ENCODE measurements at places on chromosomes 5 and 9. TPM values are rescaled to one million over a fixed set of nuclear protein-coding genes. Genes with fewer than 3 reads are reported as not detected.
A peak's percentile ranks its signal among the peaks of the same experiment; 100 is the strongest.

SPATA31D4 gene
- not detected for total RNA-seq

FOXI1 gene
- total RNA-seq, result not detected

DNA sequence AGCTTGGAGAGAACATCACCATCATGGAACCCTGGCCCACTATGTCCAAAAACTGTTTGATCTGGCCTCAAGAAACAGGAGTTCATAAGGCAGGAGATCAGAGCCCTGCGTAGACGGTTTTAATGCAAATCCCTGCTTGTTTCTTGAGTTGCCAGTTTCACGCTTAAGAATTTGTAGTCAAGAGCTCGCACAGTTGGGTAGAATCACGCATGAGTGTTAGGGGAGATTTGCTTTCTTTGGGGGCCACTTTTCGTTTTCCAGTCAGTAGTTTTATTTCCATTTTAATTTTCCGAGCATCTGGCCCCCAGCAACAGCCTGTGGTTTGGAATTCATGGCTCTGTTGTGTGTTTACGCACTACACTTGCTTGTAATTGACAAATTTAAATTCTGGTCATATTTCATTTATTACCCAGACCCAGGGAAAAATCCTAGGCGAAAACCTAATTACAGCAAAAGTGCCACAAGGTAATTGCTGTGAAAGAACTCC, 6.6 kb upstream of the C5orf58 start:
- DNase-seq, result no peak

DNA sequence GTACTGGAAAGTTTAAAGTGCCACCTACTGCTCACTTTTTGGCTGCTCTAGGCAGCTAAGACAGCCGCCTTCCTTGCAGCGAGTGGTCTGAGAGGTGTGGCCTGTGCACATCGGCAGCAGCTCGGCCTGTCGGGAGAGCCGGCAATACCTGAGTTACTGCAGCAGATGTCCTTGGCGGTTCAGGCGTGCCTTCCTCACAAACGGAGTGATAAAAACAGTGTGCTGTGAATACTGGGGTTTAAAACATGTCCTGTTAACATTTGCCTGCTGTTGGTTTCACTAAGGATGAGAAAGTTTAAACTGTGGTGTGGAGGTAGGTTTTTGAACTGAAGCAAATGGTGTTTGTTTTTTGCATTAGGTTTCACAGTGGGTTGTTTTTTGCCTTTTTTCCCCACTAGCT, 12.9 kb downstream of the TRAF2 start:
- DNase-seq, result no peak

GRCh38 chr9:26955222-26955903, 849 bp upstream of the IFT74 start:
- no peak for DNase-seq

OCLN gene
- total RNA-seq, result 0.90 TPM

CKMT2 gene
- 0.38 TPM for total RNA-seq

- no peak for DNase-seq
Observed at GRCh38 chr5:1910861-1911772, 28.4 kb upstream of the IRX4 start.

CCDC171 gene
- total RNA-seq, result 0.26 TPM

DNA sequence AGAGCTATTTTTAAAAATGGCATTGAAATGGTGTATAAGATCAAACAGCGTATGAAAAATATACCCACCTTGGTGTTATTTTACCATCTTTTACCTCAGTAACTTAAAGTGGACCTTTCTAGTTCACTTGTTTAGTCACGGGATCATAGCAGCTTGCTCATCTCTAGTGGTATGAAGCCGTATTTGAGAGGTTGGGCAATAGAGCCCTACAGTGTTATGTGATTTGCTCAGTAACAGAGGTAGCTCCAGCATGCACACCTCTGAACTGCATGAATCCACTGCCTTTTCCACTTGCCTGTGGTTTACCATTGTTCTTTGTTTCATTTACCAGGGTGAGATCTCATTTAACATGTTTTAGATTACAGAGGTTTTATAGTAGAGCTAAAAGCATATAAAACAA, 134.4 kb downstream of the ATG10 start:
- peak; percentile 20 for DNase-seq

AP3B1 gene
- total RNA-seq, result 38.9 TPM

SV2C gene
- total RNA-seq, result under 0.01 TPM

- DNase-seq, result no peak
Observed at GRCh38 chr9:38243993-38244392, 148.5 kb upstream of the ALDH1B1 start.

PCDHGB7 gene
- 8.2 TPM for total RNA-seq

GRCh38 chr5:139683295-139684271, 35.4 kb downstream of the CXXC5 start:
- DNase-seq, result no peak

GRCh38 chr5:113161806-113162205, 185.2 kb downstream of the DCP2 start:
- DNase-seq, result no peak

GRCh38 chr9:111985315-111985714, 88.7 kb downstream of the UGCG start:
- no peak for DNase-seq

TNFSF15 gene
- 0.90 TPM for total RNA-seq

- no peak for DNase-seq
Observed at GRCh38 chr5:40452874-40453624, 226.7 kb upstream of the PTGER4 start.

- DNase-seq, result peak; percentile 16
Observed at GRCh38 chr5:33810491-33811120, 81.2 kb downstream of the ADAMTS12 start.

DNA sequence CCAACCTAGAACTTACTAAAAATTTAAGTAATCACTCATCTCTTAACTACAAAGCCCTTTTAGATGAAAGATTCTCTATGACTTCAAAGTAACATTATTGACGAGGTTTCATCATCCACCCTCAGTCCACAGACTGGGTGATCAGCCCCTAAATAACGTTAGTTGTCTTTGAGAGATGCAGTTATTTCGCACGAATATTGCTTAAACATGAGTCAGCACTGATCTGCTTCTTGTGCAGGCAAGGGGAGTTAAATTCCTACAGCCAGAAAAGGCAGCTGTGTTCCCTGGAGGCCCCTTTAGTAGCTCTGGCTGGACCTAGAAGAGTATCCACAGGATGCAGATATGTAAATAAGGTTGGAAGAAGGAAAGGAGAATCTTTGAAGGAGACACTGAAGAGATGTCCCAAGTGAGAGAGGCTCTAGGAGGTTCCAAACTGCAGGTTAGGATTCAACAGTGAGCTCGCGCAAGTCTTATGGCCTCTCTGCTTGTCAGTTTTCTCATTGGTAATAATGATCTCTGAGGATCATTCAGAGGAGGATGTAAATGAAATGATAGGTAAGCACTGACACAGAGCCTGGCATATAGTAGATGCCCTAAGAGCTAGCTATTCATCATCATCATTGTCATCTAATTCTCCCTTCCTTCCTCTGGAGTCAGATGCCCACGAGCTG, 122.2 kb upstream of the MAN2A1 start:
- no peak for DNase-seq

DNA sequence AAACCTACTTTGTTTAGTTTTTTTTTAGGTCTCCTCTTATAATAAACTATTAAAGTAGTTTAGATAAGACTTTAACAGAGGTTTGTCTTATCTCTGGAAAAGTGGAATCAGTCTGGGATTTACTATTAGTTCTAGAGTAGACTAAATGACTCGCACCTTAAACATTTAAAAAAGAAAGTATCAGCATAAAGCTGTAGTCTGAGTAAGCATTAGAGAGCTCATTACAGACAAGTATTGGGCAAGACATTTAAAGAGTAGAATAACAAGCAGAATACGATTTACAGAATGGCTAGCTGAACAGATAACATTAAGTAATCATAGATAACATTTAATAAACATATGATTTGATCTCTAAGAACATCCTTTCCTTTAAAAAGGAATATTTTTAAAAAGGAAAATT, 226.0 kb upstream of the DMAC1 start:
- no peak for DNase-seq

C5orf52 gene
- not detected for total RNA-seq

DNA sequence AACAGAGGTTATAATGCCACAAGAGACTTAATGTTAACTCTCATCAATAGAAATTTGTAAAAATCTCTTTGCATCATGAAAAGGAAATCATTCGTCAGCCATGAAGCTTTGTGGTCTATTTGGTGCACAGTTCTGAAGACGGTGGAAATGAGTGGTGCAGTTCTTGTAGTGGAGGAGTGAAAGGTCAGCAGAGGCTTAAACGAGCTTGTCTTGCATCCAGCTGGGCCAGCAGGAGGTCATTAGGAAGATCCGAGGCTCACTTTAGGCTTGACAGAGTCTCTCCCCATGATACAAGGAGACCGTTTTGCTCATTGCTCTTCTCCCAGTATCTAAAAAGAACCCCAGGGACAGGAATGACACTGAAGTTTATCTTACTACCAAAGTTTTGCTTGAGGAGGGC, 440.8 kb downstream of the BNC2 start:
- DNase-seq, result no peak

C9 gene
- under 0.01 TPM for total RNA-seq

GRCh38 chr5:56050551-56051255, 55.9 kb upstream of the IL6ST start:
- DNase-seq, result no peak

BTNL9 gene
- total RNA-seq, result under 0.01 TPM

ASS1 gene
- 2.3 TPM for total RNA-seq

DNA sequence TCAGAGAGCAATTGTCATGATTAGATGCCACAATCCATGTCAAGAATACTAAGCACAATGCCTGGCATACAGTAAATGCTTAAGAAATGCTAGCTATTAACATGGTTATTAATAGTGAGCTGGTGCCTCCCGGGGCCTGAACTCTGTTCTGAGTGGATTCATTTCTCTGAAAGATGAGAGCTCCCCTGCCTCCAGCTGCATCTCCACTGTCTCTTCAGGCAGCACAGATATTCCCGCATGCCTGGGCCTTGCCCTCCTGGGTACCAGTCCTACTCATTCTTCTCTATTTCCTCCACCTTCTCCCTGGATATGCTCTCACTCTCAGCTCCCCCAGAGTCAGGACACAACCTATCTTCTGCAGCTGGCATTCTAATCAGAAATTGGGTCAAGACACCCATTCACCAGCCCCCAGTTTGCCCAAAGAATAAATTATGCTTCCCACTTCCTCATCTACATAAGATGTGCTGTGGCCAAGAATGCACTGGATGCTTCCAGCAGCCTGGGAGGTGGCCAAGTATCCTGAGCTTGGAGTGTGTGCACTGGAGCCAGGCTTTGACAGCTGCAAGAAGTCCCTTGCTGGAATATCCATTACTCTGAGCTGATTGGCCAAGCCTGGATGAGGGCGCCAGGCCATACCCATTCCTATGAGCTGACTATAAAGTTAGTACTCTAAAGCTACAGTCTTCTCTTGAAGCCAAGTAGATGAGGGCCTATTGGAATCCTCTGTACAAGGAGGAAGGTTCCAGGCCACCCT, 669.0 kb downstream of the ACTL7B start:
- DNase-seq, result no peak

AIF1L gene
- total RNA-seq, result 2.4 TPM

ABO gene
- total RNA-seq, result 0.63 TPM

DNA sequence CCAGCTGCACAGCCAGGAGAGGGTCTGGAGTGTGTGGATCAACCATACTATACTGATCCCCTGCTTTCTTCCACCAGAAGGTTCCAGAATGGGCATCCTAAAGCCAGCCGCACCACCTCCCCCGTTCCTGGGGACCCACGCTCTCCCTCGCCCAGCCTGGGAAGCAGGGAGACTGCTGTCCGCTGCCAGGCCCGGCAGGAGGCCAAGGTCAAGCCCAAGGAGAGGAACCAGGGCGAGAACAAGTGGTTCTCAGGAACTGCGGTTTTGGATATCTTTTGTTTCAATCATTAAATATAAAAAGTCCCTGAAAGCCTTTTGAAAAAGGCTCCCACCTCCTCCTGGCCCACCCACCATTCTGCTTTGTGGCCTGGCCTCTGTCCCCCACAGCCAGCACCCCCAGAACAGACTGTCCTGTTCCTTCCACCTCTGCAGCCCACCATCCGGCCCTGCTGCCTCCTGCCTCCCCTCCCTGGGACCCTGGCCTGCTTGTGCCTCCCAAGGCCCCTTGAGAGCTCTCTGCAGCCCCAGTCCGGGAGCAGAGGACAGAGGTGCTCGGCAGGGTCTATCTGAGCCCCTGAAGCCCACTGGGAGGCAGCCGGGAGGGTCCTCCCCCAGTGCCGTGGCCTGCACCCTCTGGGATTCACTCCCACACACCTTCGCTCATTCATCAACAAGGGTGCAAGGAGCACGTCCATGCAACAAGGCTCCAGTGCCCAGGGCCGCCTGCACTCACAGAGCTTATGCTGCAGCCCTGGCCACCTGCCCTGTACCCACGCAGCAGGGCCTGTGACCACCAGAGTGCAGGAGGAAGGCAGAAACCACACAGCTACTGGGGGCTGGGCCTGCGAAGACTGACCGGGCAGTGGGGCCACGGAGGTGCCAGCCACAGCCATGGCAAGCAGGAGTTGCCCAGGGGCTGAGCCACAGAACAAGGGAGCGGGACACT, 614 bp upstream of the LCN6 start:
- no peak for DNase-seq

All from dermis microvascular lymphatic vessel endothelial cell (primary cell).